SK-N-MC (cell line): ENCODE measurements at places on chromosomes 2 and 18.
A peak's percentile ranks its signal among the peaks of the same experiment; 100 is the strongest.

DNA sequence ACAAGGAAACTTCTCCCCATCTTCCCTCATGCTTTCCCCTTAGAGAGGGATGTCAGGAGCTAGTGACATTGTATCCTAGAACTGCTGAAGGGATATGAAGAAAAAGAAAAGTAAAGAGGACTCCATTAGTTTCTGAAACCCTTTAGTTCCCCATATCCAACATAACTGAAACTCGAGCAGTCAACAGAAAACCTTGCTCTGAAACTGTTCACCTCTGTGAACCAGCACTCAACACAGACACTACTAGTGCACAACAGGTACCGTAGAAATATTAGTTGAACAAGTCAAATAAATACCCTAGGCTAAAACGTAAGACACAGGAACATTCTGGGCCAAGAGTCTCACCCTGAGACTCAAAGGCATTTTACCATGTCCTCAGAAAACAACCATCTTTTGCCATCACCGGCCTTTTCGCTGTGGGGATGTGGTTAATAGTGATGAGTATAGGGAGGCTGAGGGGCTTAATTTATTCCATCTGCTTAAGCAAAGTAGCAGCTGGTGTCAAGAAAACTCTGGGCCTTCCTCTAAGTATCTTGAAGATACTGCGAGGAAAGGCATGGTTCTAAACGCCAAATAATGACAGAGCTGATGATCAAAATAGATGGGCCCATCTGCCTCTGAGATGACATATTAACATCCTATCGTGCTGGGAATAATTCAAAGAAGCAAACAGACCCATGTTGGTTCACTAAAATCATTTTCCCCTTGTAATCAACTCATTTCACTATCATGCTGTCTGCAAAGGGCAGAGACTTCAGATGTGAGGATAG lies 156.8 kb downstream of the STK39 start:
- DNase-seq: no peak

DNA sequence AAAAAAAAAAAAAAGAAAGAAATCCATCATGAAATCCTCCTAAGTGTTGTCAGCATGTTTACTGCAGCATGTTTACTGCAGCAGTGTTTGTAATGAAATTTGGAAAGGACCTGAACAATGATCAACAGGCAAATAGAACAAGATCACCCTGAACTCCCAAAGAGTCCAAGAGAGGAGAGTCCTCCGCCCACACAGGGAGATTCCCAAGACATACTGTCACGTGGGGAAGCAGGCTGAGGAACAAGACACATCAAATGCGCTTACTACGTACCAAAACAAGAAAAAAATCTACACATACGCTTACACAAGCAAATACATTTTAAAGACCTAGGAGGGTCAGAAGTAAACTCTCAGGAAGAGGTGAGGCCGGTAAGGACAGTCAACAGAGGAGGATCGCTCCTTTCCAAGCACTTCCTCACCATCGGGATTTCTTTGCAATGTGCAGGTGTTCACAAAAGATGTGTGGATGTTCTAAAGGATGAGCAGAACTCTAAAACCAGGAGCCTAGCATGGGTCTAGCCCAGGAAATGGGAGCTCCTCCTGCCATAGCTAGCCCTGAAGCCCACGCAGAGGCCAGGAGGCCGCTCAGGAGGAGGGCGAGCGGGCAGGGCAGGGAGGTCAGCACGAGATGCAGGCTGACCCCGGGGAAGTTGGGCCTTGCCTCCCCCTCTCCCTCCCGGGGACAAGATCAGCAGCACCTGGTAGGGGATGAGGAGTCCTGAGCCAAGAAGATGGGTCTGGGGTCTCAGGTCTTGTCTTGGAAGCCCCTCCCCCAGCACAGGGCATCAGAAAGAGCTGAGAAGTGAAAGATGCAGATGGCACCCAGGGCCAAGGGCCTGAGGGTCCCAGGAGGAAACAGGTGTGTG lies 66.4 kb downstream of the ZNF516 start:
- no peak for DNase-seq

GRCh38 chr2:6704077-6704476 lies 161.6 kb downstream of the CMPK2 start:
- DNase-seq: no peak

- no peak for DNase-seq
Measured at GRCh38 chr2:123906361-123906760, 118.7 kb upstream of the CNTNAP5 start.

DNA sequence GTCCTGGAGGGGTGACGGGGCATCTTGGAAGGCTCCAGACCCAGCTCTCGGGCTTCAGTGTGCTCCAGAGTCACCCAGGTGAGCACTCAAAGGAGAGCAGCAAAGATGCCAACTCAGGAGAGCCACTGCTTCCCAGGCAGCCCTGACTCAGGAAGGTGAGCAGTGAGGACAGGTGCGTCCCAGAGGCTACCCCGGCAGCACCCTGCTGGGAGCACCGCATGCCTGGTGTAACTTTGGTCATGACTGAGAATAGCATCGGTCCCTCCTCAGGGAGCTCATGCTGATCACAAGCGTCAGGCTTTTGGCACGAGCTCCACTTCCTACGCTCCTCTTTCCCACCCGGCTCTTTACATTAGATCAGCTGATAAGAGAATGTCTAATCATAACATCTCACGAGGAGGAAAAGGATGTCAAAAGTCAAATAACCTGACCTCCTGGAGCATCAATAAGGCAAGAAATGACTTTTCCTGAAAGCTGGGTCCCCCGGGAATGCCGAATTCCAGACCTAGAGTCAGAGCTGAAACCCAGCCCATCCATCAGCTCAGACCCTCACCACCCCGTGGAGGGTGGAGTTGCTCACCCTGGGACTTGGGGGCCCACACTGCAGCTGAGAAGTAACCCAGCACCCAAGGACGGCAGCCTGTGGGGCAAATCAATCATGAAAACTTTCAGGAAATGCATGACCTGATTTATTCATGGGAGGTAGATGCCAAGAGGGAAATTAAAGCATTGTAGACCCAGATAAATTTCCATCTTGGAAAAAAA lies 248.8 kb downstream of the ACKR3 start:
- no peak for DNase-seq

DNA sequence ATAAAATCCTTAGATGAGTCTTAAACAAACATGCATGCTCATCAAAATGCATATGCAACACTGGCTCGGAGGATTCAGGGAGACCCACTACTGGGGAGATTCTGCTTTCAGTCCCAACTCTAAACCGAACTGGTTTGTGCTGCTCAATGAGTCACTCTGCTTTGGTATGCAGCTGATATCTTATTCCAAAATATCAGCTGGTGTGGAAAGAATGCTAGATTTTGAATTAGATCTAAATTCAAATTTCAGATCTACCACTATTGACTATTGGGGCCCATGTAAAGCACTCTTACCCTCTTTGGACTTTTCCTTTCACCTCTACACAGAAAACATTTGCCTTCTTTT lies 39.2 kb upstream of the TTN start:
- DNase-seq: no peak

- DNase-seq: no peak
Measured at GRCh38 chr2:187775196-187775595, 221.0 kb upstream of the TFPI start.

- DNase-seq: no peak
Measured at GRCh38 chr2:96664366-96664925, 21.9 kb downstream of the FER1L5 start.

DNA sequence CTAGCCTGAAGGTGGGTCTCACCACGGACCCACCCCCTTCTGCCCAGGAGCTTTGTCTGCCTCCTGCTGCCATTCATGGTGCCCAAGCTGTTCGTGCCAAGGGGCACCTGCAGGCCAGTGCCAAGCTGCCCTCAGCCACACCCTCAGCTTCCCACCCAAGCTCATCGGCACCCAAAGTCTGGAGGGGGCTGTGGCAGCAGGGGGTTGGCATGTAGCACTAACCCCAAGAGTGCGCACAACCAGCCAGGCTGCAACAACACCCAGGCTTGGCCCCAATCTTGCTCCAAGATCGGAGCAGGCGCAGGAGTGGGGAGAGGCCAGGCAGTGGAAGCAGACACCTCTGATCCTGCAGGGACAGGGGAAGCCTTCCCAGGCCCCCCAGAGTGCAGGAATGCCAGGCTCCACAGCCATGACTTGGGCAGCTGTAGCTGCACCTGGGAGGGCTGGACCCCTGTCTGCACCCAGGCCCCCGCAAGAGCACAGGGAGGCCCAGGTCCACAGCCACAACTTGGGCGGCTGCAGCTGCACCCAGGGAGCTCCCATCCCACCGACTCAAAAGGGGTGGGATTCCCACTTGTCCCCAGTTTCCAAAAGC lies 89.9 kb downstream of the ATAD2B start:
- DNase-seq: no peak

- DNase-seq: no peak
Measured at GRCh38 chr2:231819447-231820042, 33.3 kb downstream of the COPS7B start.

DNA sequence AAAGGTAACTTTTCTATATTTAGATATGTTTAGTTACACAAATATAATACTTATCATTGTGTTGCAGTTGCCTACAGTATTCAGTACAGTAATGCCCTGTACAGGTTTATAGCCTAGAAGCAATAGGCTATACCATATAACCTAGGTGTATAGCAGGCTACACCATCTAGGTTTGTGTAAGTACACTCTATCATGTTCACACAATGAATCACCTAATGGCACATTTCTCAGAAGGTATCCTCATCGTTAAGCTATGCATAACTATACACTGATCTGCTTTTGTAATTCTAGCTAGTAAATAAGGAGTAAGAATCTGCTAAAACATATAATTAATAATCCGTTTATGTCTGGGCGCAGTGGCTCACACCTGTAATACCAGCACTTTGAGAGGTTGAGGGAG lies 102.1 kb downstream of the COMMD1 start:
- DNase-seq: no peak

DNA sequence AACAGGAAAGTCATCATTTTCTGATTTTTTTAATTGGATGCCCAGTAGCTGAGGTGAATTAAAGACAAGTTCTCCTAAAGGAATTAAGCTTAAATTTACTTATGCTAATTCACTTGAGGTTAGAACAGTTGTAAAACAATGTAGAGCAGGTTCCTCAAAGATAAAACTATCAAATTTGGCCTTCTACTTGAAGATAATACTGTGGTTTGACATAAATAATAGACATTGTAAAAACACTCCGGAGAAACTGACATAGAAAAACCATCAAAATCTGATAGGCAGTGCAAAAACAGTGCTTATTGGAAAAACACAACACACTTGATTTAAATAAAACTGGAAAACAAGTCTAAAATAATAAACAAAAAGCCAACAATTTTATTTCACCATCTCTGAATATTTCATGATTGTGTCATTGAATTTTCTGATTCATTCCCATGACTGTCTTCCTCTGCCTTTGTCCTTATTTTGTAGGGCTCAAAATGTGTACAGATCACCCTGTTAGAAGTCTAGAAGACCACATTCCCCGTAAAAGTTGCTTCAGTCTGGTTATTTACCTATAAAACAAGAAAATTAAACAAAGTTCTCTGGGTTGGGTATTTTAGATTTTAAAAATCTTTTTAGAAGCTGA lies 28.3 kb upstream of the SLC40A1 start:
- no peak for DNase-seq

GRCh38 chr2:110804915-110805314 lies 72.5 kb downstream of the ACOXL start:
- no peak for DNase-seq

DNA sequence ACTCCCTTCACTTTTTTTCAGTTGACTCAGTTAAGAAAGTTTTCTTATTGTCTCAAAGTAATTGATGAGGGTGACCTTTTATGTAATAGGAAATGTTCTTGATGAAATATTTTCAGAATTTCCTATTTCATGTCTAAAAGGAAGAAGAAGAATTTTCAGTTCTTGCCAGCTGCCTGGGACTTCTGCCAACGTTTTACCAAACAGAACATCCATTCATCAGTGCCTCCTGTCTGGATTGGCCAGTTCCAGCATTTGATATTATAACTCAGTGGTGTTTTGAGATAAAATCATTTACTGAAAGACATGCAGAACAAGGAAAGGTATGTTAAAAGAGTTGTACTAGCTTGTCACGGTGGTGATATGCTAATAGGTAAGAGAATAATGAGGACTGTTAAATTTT lies 104.7 kb upstream of the MYO3B start:
- no peak for DNase-seq

GRCh38 chr2:151999053-151999452 lies 99.8 kb downstream of the CACNB4 start:
- peak; percentile 3 for DNase-seq

GRCh38 chr2:239249048-239249447 lies 151.8 kb downstream of the HDAC4 start:
- DNase-seq: no peak

DNA sequence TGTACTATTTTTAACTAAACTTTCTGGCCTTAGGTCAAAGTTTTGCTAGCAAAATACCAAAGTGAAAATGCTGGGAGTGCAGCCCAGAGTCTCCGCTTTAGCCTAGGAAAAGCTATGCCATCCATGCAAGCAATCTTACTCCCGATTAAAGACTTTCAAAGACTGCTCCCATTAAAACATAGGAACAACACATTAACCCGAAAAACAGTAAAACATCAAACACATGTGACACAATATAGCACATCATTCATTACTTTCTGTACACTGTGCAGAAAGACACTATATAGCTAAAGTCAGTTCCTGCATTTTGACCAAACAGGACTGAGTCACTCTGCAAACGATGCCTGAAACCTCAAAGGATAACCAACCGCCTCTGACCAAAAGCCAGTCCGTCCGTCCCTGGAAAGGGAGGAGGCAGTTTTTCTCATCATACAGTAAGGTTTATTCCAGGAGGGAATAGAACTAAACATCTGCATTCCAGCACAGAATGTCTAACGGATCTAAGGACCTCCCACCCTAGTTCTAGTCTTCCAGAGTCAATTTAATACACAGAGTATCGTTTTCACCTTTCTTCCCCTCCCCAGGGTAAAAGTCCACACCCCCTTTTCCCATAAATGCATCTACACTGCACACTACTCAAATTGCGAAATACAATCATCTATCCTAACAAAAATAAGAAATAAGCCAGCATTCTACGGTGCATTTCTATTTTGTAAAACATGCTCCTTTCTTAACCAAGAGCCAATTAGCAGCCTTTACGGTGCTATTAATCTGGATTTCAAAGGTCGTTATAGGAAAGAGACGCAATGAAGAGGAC lies 1.7 kb downstream of the ROCK2 start:
- no peak for DNase-seq

DNA sequence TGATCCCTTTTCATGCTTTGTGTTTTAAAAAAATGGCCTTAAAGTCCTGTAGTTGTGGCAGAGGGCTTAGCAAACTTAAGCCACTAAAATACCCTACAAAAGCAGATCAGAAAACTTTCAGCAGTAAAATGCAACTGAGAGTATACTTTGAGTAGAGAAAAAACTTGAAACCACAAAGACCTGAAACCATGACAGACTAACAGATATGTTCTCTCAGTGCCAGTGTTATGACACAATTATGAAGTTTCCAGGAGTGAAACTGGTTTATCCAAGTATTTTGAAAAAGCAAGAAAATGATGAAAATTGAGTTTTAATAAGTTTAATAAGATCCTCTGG lies 74.5 kb downstream of the SPRED2 start:
- no peak for DNase-seq
